ENCODE measurements at places on chromosomes 6 and 20. TPM values are rescaled to one million over a fixed set of nuclear protein-coding genes. Genes with fewer than 3 reads are reported as not detected.

KIF25 gene
- not detected for total RNA-seq

IP6K3 gene
- 0.14 TPM for total RNA-seq

TLDC2 gene
- not detected for total RNA-seq

GRM1 gene
- total RNA-seq = not detected

ZNF322 gene
- 6.8 TPM for total RNA-seq

PMEPA1 gene
- 464 TPM for total RNA-seq

SYNDIG1 gene
- total RNA-seq = 2.3 TPM

ARHGAP40 gene
- total RNA-seq = 0.02 TPM

KCNK17 gene
- total RNA-seq = not detected

EDN3 gene
- 0.72 TPM for total RNA-seq

All from A549 treated with CORT108297 at 1 μM for 4 hours (cell line).